ENCODE measurements at places on chromosomes 1 and 21. TPM values are rescaled to one million over a fixed set of nuclear protein-coding genes. Genes with fewer than 3 reads are reported as not detected.

Gene KCNH1
- total RNA-seq, result 0.12 TPM

Gene TBCE
- 20.9 TPM for total RNA-seq

Gene TCHH
- total RNA-seq, result 0.08 TPM

Gene GREM2
- 18.4 TPM for total RNA-seq

Gene NBPF20
- 1.5 TPM for total RNA-seq

Gene TEX38
- not detected for total RNA-seq

Measured in smooth muscle cell of the coronary artery (primary cell).